ENCODE measurements at places on chromosomes 3 and 15. TPM values are rescaled to one million over a fixed set of nuclear protein-coding genes. Genes with fewer than 3 reads are reported as not detected.

- no peak for DNase-seq
- no peaks in the 10 kb centered on the region for H3K4me1 ChIP-seq
- H3K36me3 ChIP-seq = no peaks in the 10 kb centered on the region
- no peaks in the 10 kb centered on the region for H3K27me3 ChIP-seq
- H3K4me3 ChIP-seq = no peak overlapping the region
These were observed 287.5 kb downstream of the ZPLD1 start for GRCh38 chr3:102722317-102722716.

DNA sequence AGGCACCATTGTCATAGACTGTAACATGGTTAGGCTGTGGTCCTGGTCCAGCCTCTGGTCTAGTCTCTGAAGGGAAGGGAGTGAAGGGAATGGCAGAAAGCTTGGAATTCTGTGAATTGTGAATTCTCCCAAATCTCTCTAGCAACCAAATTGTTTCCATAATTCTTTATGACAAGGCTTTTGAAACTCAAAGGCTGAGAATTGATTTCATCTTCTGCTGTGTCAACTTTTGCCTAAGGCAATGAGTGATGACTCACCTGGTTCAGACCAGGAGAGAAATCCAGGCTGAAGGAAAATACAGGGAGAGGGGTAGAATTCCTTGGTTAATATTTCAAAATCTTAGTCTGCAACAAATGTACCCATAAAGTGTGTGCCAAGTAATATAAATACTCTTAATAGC, 82.6 kb upstream of the ADPGK start:
- no peaks in the 10 kb centered on the region for H3K27me3 ChIP-seq
- H3K27ac ChIP-seq = no peak overlapping the region
- no peak for DNase-seq
- H3K4me3 ChIP-seq = no peak overlapping the region

DNA sequence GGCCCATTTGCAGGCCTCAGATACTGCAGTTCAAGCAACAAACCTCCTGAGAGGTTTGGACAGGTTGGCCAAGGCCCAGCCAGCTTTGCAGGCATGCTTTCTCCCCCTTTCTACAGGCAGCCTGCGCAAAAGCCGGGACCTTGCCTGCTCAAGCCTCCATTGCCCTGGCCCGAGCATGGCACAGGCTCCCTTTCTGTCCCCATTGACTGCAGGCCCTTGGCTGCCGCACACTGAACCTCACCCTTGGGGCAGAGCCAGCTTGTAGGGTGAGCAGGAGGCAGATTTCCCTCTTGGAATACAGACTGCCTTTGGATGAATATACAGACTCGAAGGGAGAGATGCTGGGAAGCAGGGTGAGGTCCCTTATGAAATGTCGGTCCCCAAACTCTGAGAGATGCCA, 461.7 kb upstream of the PROK2 start:
- no peaks in the 10 kb centered on the region for H3K27me3 ChIP-seq
- no peak for DNase-seq
- H3K4me3 ChIP-seq = no peak overlapping the region
- H3K27ac ChIP-seq = no peak overlapping the region
- peaks cover 4% of the 10 kb centered on the region for H3K4me1 ChIP-seq
- H3K36me3 ChIP-seq = no peaks in the 10 kb centered on the region

- no peaks in the 10 kb centered on the region for H3K36me3 ChIP-seq
- no peak overlapping the region for H3K4me3 ChIP-seq
- no peak for DNase-seq
- H3K27ac ChIP-seq = no peak overlapping the region
- no peaks in the 10 kb centered on the region for H3K27me3 ChIP-seq
- no peaks in the 10 kb centered on the region for H3K4me1 ChIP-seq
These were observed 22.7 kb upstream of the IREB2 start for GRCh38 chr15:78415284-78415683.

GRCh38 chr3:69695443-69695842, 43.8 kb upstream of the MITF start:
- no peaks in the 10 kb centered on the region for H3K27me3 ChIP-seq
- no peak for DNase-seq
- H3K4me1 ChIP-seq = no peaks in the 10 kb centered on the region
- H3K27ac ChIP-seq = no peak overlapping the region
- no peaks in the 10 kb centered on the region for H3K36me3 ChIP-seq

DNA sequence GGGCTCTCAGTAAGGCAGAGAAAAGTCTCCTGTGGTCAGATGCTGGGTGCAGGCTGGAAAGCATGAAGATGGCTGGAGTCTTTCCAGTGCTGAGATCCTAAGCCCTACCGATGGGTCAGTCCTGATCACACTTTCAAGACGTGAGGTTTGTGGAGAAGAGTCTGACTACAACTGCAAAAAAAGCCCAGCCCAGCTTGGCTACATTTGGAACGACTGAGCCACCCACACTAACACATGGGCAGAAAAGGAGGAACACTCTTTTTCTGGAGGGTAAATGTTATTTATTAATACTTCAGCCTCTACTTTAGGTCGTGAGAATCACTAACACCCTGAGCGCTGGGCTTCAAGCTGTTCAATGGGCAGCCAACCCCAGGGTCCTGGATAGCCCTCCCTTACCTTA, 22.0 kb upstream of the C3orf22 start:
- H3K4me1 ChIP-seq = no peaks in the 10 kb centered on the region
- H3K4me3 ChIP-seq = no peak overlapping the region
- no peaks in the 10 kb centered on the region for H3K36me3 ChIP-seq
- no peak overlapping the region for H3K27ac ChIP-seq
- H3K27me3 ChIP-seq = no peaks in the 10 kb centered on the region

- H3K27me3 ChIP-seq = no peaks in the 10 kb centered on the region
- H3K4me1 ChIP-seq = peaks cover 6% of the 10 kb centered on the region
- no peak for DNase-seq
- peaks cover 78% of the 10 kb centered on the region for H3K36me3 ChIP-seq
- H3K4me3 ChIP-seq = no peak overlapping the region
These were observed 60.5 kb downstream of the TOP2B start for GRCh38 chr3:25604107-25604805.

DNA sequence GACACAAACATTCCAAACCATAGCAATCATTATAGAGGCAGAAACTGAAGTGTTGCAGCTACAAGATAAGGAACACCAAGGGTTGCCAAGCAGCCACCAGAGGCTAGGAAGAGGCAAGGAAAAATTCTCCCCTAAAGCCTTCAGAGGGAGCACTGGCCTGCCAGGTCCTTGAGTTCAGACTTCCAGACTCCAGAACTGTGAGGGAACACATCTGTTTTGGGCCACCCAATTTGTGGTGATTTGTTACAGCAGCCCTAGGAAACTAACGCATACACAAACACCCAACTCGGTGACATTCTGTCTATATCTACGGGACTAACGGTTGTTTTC, 54.6 kb downstream of the MB21D2 start:
- no peak overlapping the region for H3K27ac ChIP-seq
- no peaks in the 10 kb centered on the region for H3K36me3 ChIP-seq
- H3K27me3 ChIP-seq = no peaks in the 10 kb centered on the region
- H3K4me1 ChIP-seq = no peaks in the 10 kb centered on the region
- H3K4me3 ChIP-seq = no peak overlapping the region
- no peak for DNase-seq

- H3K4me1 ChIP-seq = no peaks in the 10 kb centered on the region
- no peaks in the 10 kb centered on the region for H3K36me3 ChIP-seq
- H3K4me3 ChIP-seq = no peak overlapping the region
- no peaks in the 10 kb centered on the region for H3K27me3 ChIP-seq
- no peak for DNase-seq
These were observed 32.5 kb downstream of the CHST2 start for GRCh38 chr3:143152043-143152442.

DNA sequence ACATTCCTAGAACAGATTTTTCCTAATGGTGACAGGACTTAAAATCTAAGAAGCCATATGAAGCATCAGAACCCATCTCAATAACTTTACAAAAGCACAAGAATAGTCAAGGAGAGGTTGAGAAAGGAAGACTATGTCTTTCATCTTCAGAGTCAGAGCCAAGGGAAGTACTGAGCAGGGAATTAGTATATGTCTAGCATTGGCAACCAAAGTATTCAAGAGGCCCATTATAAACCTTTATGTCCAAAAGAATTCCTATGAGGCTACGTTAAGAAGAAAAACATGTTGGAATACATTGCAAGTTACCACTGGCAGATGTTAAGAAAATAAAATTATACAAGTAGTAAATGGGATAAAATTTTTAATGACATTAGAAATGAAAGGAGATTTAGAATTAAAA, 150.5 kb downstream of the MAGI1 start:
- no peak for DNase-seq
- no peak overlapping the region for H3K4me3 ChIP-seq
- no peaks in the 10 kb centered on the region for H3K27me3 ChIP-seq
- no peak overlapping the region for H3K27ac ChIP-seq
- H3K36me3 ChIP-seq = no peaks in the 10 kb centered on the region

The DLEC1 gene
- 2.3 TPM for total RNA-seq

The PROK2 gene
- 6.8 TPM for total RNA-seq

The OR5K2 gene
- total RNA-seq = not detected

The C3orf85 gene
- not detected for total RNA-seq

The HIGD2B gene
- total RNA-seq = not detected

The H1-8 gene
- total RNA-seq = not detected

The FBLN2 gene
- 13.7 TPM for total RNA-seq

The CLDN18 gene
- 134 TPM for total RNA-seq
